ENCODE measurements at places on chromosomes 2 and 18.

GRCh38 chr2:8089596-8089995, 592.3 kb upstream of the ID2 start:
- no peak for DNase-seq

GRCh38 chr2:30514848-30515435, 67.9 kb downstream of the LCLAT1 start:
- no peak for DNase-seq

DNA sequence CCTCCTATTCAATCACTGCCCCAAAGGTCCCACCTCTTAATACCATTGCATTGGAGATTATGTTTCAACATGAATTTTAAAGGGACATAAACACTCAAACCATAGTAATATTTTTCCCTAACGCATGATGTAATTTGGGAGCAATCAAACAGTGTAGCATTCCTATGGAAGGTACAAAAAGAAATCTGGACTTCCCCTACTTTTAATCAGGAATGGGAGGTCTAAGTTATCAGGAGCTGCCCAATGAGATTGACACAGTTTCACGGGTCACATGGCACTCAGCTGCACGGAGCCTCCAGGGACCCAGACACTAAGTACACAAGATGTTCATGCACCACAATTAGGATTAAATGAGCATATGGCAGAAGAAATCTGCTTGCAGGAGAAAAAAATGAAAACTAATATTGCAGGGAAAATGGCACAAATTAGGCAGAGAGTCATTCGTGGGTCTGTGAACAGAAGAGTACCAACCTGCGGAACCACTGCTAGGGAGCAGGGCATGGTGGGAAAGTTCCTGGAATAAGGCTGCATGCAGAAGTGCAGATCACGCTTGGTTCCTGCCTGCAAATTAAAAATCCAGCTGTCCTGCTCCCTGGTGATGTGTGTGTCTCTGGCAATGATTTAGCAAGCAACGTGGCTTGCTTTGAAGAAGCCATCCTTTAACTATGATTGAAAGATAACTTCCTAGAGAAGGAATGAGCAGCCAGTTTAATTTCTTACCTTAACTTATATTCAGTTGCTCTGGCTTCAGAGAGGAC, 326.6 kb upstream of the ID2 start:
- DNase-seq = no peak

DNA sequence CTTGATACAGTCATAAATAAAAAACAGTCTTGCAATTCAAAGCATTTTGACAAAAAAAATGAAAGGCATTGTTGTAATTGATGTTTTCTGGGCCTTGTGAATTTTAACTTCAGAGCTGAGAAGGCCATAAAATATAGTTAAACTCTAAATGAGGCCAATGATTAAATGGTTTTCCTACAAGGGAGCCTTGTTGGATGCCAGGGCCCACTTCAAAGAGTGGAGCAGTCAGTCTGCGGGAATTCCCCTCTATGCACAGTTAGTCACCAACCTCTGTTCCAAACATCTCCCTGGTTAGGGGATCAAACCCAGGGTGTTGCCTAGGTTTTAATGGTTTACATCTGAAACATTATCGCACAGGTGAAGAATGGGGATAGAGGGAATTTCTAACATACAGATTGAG, 143.4 kb downstream of the NCKAP5 start:
- DNase-seq = no peak

DNA sequence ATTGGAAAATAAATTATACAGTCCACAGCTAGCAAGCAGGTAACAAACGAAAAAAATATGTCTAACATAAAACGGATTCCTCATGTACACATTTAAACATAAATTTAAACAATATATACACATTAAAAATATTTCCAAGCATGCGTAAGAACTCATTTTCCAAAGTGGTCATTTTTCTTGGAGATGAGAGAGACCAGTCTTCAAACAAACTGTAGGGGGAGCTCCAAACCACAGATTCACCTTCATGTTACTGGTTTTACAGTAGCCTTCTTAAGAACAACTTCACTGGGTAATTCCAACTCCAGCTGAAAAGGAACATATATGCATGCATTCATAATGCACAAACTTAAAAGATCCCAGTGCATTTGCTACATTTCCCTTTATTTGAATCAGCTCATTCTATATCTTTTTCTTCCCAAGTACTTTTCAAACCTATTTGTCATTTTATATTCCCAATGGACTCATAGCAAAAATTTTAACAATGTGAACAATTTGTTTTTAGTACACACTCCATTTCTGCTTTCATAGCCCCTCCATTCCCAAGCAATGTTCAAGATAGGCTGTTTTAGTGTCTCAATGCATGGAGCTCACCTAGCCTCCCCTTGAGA, 4.7 kb upstream of the STAMBP start:
- DNase-seq = no peak

DNA sequence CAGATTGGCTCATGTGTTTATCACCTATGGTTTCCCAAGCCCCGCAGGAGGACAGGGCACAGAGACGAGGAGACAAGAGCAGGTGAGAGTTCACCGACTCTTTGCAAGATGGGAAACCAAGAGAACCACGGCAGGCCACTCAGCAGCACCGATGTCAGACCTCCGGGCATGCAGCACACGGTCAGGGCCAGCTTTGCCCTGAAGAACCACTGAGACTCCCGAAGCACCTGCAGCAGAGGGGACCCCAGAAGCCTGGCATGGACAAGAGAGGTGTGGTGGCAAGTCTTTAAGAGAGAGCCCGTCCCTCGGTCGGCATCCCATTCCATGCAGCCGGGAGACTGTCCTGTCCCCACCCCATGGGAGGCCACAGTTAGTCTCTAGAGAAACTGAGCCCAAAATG, 36.6 kb upstream of the TAF1B start:
- peak; percentile 30 for DNase-seq

GRCh38 chr2:160242893-160243564, 43.0 kb upstream of the ITGB6 start:
- DNase-seq = no peak

- no peak for DNase-seq
Measured at GRCh38 chr18:10736984-10737383, 211.2 kb downstream of the NAPG start.

GRCh38 chr2:120307482-120307881, 38.5 kb upstream of the INHBB start:
- DNase-seq = no peak

- DNase-seq = no peak
Measured at GRCh38 chr2:148653437-148653836, 8.9 kb downstream of the EPC2 start.

DNA sequence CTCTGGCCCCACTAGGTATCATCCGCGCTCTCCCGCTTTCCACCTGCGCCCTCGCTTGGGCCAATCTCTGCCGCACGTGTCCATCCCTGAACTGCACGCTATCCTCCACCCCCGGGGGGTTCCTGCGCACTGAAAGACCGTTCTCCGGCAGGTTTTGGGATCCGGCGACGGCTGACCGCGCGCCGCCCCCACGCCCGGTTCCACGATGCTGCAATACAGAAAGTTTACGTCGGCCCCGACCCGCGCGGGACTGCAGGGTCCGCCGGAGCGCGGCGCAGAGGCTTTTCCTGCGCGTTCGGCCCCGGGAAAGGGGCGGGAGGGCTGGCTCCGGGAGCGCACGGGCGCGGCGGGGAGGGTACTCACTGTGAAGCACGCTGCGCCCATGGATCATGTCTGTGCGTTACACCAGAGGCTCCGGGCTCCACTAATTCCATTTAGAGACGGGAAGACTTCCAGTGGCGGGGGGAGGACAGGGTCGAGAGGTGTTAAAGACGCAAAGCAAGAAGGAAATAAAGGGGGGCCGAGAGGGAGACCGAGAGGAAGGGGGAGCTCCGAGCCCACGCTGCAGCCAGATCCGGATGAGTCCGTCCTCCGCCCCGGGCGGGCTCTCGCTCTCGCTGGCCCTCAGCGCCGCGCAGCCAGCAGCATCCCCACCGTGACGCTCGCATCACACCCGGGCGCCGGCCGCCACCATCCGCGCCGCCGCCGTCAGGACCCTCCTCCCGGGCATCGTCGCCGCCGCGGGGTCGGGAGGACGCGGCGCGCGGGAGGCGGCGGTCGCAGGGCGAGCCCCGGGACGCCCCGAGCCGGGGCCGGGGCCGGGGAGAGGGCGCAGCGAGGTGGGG, 664 bp downstream of the NETO1 start:
- DNase-seq = no peak

- DNase-seq = no peak
Measured at GRCh38 chr2:179377296-179377695, 112.7 kb upstream of the SESTD1 start.

- no peak for DNase-seq
Measured at GRCh38 chr2:10283106-10284062, 19.3 kb upstream of the HPCAL1 start.

- DNase-seq = peak; percentile 34
Measured at GRCh38 chr2:175463589-175464310, 282.2 kb upstream of the ATP5MC3 start.

DNA sequence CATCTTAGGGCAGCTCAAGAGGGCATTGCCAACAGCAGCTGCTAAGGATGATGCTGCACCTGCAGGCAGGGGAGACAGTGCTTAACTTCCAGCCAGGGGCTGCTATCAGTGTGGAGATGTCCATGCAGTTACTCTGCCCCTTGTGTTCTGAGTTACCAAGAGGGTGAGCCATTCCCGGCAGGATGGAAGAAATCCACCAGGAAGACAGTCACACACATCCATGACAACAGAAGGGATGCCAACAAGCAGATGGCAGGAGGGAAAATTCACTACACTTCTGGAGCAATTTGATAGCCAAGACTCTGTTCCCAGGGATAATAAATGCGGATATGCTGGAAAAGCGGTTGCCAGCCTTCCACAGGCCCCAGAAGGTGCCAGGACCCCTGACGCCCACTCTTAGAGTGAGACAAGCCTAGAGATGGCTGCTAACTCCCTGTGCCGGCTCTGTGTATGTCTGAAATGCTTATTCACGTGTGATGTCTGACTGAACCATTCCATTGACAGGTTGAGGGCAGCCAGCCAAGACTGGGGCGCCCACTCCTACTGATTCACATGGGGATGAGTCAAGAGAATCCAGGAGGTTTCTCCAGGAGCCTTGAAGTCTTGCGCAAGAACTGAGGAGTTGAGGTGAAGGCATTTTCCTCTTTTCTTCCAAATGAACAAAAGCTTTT, 24.5 kb downstream of the LOXHD1 start:
- no peak for DNase-seq

GRCh38 chr2:58834404-58834803, 593.3 kb upstream of the FANCL start:
- DNase-seq = peak; percentile 52

DNA sequence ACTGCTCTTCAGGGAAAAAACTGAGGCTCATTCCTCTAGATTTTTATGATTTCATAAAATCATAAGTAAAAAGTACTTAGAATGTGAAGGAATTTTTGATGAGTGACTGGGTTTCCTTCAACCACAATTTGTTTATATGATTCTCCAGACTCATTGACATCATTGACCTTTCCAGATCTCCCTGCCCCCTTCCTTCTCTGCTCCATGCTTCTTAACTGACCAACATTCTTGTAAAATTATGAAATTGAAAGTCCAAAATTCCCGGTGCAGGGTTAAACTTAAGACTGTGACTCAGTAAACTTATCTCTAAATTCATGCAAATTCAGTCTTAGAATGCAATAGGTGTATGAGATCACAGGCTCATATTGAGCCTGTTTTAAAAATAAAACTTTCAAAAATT, 648.9 kb downstream of the TDRD15 start:
- DNase-seq = no peak

DNA sequence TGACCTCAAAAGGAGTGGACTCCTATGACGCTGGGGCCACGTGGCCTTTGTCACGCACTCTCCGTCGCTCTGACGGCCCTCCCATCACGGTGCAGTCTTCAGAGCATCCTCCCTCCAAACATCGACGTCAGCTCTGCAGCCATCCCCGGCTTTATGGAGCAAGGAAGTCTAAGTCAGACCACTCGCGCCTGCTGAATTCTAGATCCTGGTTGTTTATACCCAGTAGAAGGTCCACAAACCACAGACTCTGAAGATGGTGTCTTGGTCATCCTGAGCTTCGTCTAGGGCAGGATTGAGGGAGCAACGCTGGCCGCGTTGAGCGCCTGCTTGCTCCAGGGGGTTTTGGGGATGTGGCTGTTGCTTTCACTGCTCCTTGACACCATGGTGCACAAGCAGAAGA, 228.0 kb upstream of the SALL3 start:
- DNase-seq = no peak

GRCh38 chr2:185066128-185066527, 467.8 kb downstream of the ZNF804A start:
- no peak for DNase-seq

GRCh38 chr2:11752906-11753305, 6.5 kb downstream of the LPIN1 start:
- no peak for DNase-seq

GRCh38 chr18:79406708-79407107, 11.0 kb downstream of the NFATC1 start:
- no peak for DNase-seq

GRCh38 chr2:173090973-173091660, 15.5 kb downstream of the MAP3K20 start:
- DNase-seq = no peak

- no peak for DNase-seq
Measured at GRCh38 chr2:201467666-201468065, 16.1 kb downstream of the STRADB start.

- no peak for DNase-seq
Measured at GRCh38 chr2:241514553-241514952, 6.2 kb upstream of the STK25 start.

DNA sequence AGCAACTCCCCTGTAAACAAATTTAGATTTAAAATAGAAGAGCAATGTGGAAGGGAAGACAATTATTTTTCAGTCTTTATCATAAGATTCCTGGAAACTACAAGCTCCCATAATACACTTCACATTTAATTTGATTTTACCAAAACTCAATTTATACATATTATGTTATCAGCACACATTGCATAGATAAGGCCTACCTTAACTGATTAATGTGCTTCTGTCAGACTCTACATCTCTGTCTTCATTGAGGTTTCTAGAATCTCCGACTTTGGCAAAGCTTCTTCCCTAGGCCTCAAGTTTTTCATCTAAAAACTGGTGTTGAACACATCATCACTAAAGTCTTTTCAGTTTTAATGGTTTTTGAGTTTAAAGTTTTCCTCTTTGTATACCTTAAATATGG, 366.1 kb downstream of the CLIP4 start:
- no peak for DNase-seq

GRCh38 chr2:119149611-119150010, 8.9 kb downstream of the C1QL2 start:
- DNase-seq = no peak

DNA sequence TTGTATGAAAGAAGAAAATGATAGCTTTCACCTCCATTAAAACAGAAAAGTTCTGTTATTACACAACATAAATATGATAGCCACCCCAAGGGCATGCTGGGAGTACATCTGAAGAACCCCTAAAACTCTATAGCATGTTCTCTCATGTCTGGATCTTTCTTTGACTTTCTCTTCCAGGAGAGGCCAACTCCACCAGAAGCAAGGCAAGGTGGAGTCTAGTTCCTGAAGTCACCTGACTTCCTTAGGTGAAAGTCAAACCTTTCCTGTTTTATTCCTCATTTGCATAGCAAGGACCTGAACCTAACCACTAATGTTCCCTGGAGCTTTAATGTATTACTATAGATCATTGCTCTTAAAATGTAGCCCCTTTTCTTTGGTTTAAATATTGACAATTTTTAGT, 5.7 kb downstream of the STAT1 start:
- DNase-seq = no peak

GRCh38 chr2:239425631-239426030, 24.8 kb upstream of the HDAC4 start:
- no peak for DNase-seq

Measured in left lung (tissue), 14 donors.